Fibroblast of skin of left quadriceps (primary cell): ENCODE measurements at places on chromosomes 5 and 9.
A peak's percentile ranks its signal among the peaks of the same experiment; 100 is the strongest.

DNA sequence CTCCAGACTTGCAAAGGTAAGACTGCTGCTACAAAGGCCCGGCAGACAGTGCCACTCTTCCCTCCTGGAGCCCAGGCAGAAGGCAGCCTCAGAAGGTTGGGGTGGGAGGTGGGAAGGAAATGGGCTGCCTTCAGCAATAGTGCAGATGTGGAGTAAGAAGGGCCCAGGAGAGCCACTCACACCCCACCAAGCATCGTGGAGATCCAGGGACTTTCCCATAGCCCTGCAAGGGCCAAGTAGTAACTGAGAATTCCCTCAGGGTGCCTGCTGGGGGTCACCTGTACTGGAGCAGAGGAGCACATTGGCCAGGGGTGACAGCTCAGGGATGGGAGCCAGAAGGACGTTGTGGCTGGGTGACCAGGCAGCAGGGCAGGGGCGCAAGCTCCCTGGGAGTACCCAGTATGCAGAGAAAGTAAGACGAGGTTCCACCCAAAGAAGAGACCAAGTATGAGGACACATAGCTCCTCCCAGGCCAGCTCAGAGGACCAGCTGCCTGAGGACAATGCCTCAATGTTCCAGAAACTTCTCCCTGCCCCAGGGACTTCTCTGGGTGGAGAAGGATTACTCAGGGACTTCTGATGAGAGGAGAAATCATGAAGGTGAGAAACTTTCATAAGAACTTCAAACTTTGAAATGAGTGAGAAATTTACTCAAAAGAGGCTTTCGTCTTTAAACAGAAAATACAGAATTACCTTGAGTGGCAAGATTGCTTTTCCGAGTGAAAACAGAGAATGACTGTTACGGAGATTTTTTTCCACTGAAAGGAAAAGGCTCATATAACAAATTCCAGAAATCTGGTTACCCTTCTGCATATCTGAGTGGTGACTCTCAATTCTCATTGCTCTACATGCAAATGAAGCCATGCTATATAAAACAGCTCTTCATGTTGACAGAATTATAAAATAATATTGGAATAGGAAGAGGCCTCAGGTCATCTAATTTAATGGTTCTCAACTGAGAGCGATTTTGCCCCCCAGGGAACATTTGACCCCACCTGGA lies 87.9 kb upstream of the TRIO start:
- DNase-seq: peak; percentile 49

GRCh38 chr5:9361835-9362234 lies 184.0 kb downstream of the SEMA5A start:
- DNase-seq: no peak

GRCh38 chr5:176935017-176935416 lies 35.9 kb upstream of the HK3 start:
- no peak for DNase-seq

DNA sequence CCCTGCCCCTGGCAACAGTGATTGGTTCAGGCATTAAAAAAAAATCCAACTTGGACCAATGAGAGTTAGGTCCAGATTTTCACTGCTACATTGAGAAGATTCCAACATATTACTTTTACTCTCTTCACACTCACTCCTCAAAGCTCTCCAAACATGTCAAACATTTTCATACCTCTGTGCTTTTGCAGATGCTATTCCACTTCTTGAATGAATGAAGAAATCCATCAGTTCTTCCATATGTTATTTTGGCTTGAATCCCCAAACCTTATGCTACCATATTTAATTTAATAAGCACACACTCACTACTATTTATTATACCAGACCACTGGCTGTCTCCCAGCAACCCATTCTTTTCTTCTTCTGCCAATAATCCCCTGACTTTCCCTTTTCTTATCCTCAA lies 87.1 kb downstream of the PPP2R2B start:
- no peak for DNase-seq

DNA sequence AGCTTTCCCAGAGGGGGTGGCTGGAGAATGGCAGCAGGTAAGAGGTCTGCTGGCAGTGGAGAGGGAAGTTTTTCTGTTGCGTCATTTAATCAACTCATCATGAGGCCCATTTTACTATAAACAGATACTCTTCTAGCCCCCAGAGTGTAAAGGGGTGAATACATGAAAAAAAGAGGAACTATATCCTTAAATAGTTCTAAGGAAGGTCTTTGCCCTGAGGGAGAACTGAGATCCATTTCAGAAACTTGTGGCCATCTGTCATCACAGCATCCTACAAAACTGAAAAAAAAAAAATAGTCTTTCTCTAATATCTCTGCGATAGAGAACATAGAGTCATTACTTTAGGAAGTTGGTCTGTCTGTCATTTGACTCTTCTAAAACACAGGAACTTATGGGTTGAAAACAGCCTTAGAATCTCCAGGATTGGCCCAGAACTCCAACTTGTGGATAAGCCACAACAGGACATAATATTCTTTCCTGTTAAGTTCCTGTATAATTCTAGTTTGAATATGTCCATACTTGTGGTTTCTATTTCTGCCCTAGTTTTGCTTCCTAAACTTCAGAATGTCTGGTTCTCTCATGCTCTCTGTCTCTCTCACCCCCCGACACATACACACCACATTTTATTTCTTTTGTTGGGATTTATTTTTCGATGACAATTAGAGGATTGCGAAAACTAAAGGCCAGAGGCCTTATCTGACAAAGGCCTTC lies 238.5 kb upstream of the PIK3R1 start:
- DNase-seq: no peak

DNA sequence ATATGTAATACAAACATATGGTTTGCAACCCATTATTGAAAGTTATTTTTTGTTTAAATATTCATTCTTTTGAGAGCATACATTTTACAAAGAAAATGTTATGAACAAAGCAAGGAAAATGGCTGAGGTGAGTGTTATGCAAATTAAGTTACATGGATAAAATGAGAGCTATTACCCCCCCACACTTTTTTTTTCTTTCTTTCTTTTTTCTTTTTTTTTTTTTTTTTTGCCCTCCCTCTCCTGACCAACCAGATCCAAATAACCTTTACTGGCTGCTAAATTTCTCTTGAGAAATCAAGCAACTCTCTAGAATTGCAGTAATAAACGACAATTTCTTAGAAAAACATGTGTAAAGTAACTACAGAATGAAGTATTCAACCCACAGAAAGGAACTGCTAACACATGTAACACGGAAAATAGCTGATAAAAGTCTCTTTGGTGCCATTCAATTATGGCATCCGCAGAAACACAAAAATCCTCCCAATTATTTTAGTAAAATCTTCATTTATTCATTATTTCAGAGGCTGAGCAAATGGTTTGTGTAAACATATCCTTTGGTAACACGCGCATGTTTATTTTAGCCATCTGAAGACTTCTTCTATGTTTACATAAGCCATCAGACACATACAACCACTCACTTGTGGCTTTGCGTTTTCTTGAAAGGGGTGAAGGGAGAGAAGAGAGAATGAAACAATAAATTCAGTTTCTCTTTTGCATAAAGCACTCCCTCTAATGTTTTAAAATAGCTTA lies 216.1 kb downstream of the NFIB start:
- no peak for DNase-seq

DNA sequence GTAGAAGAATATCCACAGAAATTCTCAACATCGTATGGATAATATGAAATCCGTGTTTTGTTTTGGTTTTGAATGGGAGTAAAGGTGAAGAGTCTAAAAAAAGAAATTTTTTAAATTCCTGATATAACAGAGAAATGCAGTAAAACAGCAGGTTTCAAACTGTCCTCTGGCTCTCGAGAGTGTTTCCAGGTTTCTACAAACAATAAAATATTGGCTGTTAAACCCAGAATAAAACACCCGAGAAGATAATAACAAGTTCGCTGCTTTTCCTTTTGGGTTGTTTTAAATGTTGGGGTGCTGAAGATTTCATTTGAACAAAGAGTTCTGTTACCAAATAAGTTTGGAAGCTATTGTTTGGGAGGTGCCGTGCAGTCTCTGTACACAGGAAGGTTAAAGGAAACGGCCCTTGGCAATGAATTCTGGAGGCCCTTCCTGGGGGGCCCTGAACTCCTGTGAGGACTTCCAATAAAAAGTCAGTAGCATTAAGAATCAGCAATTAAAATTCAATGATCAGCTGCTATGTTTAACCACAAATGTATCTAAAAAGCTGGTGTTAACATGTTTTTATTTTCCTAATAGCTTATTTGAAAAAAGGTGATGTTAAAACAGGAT lies 215.8 kb downstream of the TSSK1B start:
- DNase-seq: no peak

GRCh38 chr5:139524940-139525585 lies 36.1 kb upstream of the UBE2D2 start:
- no peak for DNase-seq

DNA sequence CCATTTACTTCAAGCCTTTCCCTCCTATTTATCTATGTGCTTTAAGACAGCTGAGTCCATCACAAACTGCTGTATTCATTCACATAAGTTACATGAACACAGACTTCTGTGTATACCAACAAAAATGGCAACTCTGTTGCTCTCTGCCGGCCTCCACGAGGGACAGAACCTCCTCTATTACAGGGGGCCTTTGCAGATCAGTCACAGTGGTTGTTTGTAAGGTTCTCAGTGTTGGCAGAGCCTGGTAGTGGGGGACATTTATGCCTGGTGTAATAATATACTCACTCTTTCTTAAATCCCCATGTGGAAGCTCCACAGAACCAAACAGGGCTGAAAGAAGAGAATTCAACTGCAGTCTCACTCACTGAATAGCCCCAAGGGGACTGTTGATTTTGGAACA lies 76.5 kb downstream of the SLC1A1 start:
- DNase-seq: no peak

DNA sequence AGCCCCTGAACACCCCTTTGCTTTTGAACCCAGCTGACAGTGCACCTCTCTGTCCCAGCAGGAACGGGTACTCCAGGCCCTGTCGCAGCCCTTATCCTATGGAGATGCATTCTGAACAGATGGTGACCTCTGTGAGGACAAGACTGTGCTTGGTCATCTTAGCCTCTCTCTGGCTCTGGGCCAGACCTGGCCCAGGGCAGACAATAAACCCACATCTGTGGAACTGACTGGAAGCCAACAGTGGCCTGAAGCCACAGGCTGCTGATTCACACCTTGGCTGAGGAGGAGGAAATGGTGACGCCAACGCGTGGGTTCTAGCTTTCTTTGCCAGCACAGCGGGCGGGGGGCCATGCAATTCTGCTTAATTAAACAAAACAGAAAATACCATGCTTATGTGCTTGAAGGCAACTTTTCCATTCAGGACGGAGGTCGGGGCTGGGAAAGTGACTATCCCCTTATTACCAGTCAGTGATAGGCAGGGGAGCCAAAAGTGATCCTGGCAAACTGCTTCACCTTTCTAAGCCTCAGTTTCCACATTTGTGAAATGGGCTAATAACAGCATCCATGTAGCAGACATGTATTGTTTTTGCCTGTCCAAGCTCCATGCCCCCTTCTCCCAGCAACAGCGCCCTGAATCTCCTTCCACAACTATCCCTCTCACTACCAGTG lies 10.8 kb downstream of the SH3PXD2B start:
- peak; percentile 67 for DNase-seq

DNA sequence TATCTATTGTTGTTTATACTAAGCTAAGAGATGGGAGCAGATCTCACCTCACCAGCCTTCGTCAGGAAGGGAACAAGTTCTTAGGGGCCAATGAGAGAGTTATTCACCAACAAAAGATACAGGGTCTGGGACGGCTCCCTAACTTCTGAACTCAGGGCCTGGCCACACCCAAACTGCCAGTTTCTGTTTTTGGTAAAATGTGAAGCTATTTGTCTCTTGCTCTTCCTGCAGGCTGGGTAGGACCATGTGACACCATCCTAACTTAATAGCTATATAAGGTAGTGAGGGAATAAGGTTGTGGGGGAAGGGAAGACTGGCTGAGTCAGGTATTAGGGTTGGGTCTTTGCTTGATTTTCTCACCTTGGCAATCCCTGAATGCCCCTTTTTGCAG lies 480.5 kb downstream of the KDM4C start:
- no peak for DNase-seq

DNA sequence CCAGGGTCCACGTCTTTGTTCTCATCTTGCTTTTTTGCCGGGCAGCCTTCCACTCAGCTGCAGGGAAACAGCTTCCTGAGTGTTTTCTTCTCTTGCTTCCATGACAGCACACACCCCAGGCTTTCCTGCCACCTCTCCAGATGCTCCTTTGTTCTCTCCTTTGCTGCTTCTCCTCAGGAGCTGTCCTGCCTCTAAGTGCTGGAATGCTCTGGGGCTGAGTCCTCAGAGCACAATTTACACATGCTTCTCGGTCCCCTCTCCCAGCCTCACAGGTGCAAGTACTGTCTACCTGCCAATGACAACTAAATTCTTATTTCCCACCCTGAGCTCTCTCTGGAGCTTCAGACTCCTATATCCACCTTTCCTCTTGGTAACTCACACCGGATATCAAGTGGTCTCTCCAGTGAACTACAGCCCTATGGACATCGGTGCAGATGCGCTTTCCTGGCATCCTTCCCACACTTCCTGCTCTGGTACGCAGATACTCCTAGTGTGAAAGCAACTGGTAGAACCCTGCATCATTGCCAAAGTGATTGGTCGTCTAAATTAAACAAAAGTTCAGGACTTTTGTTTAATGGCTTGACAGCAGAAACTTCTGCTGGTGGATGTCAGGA lies 13.4 kb upstream of the ACSL6 start:
- DNase-seq: no peak

GRCh38 chr9:71896761-71897160 lies 14.2 kb downstream of the ABHD17B start:
- no peak for DNase-seq

GRCh38 chr5:146640285-146640896 lies 124.4 kb upstream of the GPR151 start:
- no peak for DNase-seq

- peak; percentile 64 for DNase-seq
These were observed 36.5 kb downstream of the CFAP95 start for GRCh38 chr9:69857131-69857530.

DNA sequence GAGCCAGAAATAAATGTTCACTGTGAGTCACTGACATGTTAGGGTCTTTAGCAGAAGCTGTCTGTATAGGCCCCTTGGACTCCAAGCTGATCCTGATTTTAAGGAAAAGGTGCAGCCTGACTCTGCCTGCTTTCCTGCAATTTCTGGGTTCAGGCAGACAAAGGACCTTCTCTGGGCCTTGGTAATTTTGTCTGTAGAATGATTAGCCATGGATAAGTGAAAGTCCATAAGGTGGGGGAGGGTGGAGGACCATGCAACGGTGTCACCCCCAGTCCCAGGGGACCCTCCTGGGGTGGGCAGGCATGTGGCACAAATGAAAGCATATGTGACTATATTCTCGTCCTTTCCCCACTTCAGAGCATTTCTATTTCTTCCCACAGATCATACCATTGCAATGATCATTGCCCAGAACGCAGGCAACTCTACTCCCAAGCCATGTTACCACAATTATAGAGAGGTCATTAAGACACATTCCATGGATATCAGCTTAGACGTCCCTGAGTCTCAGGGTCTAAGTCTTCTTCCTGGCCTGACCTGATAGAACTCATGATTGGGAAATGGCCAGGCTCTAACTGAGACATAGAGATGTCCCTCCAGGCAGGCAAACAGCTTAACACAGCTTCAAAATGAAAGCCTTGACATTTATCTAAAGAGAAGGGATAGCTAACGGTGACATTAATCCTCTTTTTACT lies 157.9 kb upstream of the ALDH1B1 start:
- no peak for DNase-seq

GRCh38 chr9:117021906-117022305 lies 334.8 kb downstream of the TRIM32 start:
- no peak for DNase-seq
